Stimulated activated CD4-positive, alpha-beta T cell treated with anti-CD3 and anti-CD28 coated beads, Interleukin-2, amount 100 ng/mL, for 24 hours (primary cell): ENCODE measurements at places on chromosomes 6 and 20.

- no peak for DNase-seq
Observed at GRCh38 chr6:150681578-150682395, 82.1 kb downstream of the PLEKHG1 start.

DNA sequence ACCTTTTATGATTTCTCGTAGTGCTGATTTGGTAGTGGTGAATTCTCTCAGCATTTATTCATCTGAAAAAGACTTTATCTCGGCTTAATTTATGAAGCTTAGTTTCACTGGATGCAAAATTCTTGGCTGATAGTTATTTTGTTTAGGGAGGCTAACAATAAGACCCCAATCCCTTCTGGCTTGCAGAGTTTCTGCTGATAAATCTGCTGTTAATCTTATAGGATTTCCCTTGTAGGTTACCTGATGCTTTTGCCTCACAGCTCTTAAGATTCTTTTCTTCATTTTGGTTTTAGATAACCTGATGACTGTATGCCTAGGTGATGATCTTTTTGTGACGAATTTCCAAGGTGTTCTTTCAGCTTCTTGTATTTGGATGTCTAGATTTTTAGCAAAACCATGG lies 388.7 kb downstream of the UTRN start:
- no peak for DNase-seq

- DNase-seq, result peak; percentile 27
Observed at GRCh38 chr20:62303340-62304226, 786 bp downstream of the ADRM1 start.

GRCh38 chr6:3230900-3231246 lies 3.4 kb upstream of the TUBB2B start:
- no peak for DNase-seq

GRCh38 chr20:50328222-50328979 lies 137.8 kb downstream of the CEBPB start:
- DNase-seq, result no peak

GRCh38 chr6:146357578-146358430 lies 185.8 kb upstream of the RAB32 start:
- no peak for DNase-seq

DNA sequence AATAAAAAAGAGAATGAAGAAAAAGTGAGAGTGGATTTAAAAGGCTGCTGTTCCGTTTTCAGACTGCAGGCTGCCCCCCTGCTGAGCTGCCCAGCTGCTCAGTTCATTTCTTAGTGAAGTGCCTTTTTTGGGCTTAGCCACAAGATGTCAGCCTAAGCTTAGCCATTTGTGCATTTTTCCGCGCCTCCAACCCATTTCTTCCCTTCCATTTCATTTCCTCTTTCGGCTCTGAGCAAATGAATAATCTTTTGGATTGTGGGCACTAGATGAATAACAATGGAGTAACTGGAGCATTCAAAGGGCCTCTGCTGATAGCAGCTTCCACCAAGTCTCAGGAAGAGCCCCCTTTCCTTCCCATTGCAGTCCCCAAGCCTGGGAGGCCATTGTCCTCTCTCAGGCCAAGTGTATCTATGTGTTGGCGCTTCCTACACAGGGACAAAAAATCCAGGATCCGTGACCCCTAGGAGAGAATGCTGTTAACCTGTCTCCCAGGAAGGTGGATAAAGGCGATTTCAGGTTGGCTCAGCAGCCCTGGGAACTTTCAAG lies 83.5 kb upstream of the SPTLC3 start:
- DNase-seq, result peak; percentile 18

GRCh38 chr6:144123836-144124235 lies 26.5 kb upstream of the STX11 start:
- DNase-seq, result no peak

- no peak for DNase-seq
Observed at GRCh38 chr6:14294270-14294951, 176.8 kb downstream of the CD83 start.

GRCh38 chr6:75230484-75231325 lies 12.9 kb downstream of the COX7A2 start:
- no peak for DNase-seq

DNA sequence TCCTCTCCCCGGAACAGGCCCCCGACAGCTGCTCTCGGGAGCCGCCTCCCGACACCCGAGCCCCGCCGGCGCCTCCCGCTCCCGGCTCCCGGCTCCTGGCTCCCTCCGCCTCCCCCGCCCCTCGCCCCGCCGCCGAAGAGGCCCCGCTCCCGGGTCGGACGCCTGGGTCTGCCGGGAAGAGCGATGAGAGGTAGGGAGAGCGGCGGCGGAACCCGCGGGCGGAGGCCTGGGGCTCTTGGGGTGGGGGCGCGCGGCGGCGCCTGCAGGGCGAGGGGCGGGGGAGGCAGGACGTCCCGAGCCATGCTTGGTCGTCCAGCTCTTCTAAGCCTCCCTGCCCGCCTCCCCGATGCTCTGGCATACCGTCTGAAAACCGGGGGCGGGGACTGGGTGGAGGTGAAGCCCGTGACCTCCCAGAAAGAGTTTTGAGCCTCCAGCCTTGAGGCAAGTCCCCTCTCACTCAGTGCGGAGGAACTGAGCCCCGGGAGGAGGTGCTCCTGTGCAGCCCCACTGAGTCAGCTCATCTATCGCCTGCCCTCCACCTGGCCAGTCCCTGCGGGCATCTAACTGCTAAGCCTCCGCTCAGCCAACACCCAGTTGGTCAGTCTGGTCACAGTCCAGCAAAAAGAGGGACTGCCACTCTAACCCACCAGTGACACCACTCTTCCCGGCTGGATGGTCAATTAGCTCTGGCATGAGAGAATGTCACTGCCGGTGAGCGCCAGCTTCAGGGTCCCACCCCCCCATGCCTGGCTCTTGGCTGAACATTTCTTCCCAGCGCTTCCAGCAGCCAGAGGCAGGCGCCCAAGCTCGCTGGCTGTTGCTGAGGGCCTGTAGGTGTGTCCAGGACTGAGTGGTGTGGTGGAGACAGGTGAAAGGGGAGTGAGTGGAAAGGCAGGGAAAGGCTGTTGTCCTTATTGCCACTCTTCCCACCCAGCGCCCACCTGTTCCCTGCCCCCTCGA lies 482 bp downstream of the DDR1 start:
- DNase-seq, result peak; percentile 64

- DNase-seq, result no peak
Observed at GRCh38 chr6:5184218-5184617, 76.5 kb downstream of the LYRM4 start.

DNA sequence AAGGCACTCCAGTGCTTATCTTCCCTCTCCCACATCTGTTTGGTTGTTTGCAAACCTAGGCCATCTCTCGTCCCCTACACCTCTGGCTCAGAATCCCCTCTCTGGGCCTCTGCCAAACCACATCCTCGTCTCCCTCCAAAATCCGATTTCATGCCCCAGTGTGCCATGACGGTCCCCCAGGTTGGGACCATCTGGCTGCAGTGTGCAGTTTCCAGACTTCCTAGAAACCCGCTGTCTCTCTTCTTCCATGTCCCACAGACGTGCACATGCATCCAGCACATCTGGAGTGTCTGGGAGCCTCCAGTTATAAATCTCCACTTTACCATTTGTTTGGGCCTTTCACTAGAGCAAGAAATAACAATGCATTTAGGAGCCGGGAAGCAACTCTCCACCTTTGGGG lies 316.2 kb downstream of the KIF16B start:
- DNase-seq, result no peak

GRCh38 chr6:12875051-12875450 lies 158.5 kb downstream of the PHACTR1 start:
- DNase-seq, result no peak

DNA sequence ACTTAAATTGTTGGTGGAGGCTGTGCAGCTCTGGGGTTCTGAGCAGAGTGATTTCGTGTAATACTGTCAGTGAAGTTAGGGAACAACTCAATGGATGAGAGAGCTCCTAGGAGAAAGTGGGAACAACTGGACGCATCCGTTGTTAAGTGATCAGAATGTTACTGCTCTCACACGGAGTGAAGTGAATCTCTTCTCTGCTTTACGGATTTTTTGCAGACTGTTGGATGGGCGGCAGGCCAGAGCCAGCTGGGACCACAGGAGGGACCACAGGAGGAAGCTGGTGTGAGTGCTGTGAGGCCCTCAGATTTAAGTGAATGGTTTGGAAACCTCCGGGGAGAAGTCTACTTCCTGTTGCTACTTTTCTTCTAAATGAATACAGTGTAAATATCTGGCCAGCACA lies 23.7 kb upstream of the PPP1R14C start:
- DNase-seq, result no peak

GRCh38 chr20:59221707-59222252 lies 58.2 kb downstream of the ZNF831 start:
- no peak for DNase-seq

DNA sequence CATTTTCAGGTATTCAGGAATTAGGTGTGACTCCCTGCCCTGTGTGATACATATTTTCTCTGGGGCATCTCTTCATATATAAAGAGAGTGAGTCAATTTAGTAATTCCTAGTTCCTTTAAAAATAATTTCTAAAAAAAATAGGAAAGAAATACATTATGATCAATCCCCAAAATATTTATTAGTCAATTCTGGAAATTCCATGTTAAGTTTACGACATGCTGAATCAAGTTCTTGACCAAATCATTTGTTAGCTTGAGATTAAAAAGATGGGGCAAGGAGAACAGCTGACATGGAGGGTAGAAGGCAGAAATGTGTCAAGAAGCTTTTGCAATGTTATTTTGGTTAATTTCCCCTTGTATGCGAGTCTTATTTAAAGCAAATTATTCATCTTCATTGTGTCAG lies 22.7 kb upstream of the PRDM1 start:
- no peak for DNase-seq

DNA sequence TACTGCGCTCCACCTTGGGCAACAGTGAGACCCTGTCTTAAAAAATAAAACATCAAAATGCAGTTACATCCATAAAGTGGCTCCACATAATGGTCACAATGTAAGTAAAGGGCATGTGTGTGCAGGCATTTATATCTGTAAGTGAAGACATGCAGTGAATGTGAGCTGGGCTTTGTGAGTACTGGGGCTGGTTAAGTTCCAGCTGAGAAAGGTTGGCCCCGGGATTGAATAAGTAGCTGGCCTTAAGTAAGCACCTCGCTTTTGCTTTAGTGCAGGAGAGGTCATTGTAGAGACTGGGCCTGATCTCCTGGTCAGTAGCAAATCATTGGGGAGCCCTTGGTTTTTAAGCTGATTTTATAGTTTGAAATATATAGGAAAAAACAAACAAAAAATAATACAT lies 8.0 kb downstream of the QKI start:
- DNase-seq, result no peak

DNA sequence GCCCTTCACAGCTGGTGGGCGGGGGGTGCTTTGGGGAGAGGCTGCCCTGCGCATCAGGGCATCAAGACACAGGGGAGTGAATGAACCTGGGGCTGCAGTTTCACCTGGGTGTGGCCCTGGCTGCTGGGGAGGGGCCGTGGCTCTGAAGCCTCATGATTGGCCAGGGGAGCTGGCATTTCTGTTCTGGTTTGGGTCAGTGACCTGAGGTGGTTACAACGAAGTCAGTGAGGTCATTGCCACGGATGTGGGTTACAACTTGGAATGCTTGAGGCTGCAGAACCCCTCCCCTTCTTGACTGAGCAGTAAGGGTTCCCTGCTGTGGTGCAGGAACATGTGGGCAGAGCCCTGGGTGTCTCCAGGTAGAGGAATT lies 3.0 kb downstream of the TCEA2 start:
- peak; percentile 43 for DNase-seq

GRCh38 chr6:100456908-100457235 lies 7.8 kb downstream of the SIM1 start:
- no peak for DNase-seq

DNA sequence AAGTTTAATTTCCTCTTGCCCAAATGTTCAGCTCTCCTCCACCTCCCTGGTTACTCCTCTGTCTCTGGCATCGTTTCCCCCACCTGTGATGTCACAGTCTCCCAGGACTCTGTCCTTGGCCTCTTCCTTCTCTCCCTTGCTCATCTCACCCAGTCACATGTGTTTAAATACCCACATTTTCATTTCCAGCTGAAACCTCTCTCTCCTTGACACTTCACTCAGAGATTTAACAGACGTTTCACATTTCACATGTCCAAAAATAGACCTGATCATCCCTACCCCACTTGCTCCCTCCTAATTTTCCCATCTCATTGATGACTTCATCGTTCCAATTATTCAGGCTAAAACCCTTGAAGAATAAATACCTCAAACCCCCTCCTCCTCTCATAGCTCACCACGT lies 604.1 kb upstream of the JAG1 start:
- no peak for DNase-seq

GRCh38 chr6:3428700-3429099 lies 28.1 kb downstream of the SLC22A23 start:
- DNase-seq, result no peak

DNA sequence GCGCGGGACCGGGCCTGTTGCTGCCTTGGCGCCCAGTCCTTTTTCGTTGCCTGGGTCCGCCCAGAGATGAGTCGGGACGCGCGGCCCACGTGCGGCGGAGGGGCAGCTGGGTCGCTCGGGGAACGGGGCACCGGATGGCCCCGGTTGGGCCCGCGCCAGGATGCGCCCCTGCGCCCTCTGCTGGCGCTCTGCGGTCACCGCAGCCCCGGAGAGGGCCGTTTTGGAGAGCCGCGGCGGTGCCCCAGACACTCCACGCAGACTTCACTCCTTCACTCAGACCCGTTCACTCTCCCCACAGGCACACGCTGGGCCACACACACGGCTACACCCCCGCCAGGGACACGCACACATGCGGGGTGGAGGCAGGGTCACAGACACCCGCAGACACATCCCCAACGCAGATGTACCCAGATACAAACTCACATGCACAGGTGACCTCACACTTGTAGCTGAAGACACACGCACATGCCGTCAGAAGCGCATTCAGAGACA lies 38.8 kb downstream of the SRC start:
- peak; percentile 84 for DNase-seq

DNA sequence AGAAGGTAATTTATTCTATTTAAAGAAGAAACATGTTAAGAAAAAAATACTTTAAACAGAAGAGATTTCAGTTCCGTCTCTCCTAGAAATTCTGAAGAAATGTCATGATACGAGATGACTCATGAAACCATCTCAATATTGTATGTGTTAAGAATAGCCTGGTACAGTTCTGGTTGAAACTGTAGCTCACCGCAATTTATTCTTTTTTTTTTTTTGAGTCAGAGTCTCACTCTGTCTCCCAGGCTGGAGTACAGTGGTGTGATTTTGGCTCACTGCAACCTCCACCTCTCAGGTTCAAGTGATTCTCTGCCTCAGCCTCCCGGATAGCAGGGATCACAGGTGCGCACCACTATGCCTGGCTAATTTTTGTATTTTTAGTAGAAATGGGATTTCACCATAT lies 103.3 kb downstream of the ARHGAP18 start:
- DNase-seq, result no peak

DNA sequence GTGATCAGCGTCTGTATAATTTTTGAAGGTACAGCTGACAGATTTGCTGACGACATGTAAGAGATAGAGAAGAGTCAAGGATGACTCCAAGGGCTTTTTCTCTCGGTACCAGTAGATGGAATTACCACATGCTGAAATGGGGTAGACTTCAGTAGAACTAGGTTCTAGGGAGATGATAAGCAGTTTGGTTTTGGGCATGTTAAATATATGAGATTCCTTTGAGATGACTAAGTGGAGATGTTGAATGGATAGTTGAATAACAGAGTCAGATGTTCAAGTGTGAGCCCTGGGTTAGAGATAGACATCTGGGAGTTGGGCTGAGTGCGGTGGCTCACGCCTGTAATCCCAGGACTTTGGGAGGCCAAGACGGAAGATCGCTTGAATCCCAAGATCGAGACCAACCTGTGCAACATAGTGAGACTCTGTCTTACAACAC lies 50.0 kb downstream of the PHF20 start:
- DNase-seq, result no peak
